Kidney tubule cell (primary cell): ENCODE measurements at places on chromosomes 2 and 18.

- DNase-seq: peak; percentile 31
Observed at GRCh38 chr2:197157879-197158537, 152.6 kb downstream of the ANKRD44 start.

- peak; percentile 10 for DNase-seq
Observed at GRCh38 chr2:19312949-19313348, 45.5 kb downstream of the OSR1 start.

GRCh38 chr2:69977186-69977585 is 15.8 kb upstream of the ASPRV1 start:
- DNase-seq: no peak

DNA sequence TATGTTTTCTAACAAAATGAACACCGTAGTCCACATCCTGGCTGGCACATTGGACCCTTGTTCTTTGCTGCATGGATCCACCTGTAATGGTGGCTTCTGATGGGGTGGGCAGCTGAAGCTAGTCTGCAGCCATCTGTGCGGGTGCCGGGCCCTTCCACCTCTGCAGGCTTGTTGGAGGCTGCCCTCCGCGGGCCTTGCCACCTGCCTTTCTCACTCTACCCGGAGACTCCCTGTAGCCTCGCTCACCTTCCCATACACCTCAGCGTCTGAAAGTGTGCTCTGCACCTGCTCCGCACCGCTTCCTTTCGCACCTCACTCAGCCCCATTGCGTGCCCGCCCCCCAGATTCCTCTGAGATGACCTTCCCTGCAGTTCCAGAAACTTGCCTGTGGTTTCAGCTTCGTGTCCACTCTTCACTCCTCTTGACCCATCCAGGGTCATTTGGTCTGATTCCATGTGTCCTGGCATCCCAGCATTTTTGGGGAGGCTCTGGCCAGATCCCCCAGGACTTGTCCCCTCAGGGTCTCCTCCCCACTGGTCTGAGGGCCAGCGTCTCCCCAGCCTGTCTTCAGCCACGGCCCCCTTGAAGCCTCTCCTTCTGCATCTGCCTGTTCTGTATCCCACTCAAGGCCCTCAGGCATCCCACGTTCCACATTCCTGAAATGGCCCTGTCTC is 18.2 kb downstream of the ATG4B start:
- no peak for DNase-seq

DNA sequence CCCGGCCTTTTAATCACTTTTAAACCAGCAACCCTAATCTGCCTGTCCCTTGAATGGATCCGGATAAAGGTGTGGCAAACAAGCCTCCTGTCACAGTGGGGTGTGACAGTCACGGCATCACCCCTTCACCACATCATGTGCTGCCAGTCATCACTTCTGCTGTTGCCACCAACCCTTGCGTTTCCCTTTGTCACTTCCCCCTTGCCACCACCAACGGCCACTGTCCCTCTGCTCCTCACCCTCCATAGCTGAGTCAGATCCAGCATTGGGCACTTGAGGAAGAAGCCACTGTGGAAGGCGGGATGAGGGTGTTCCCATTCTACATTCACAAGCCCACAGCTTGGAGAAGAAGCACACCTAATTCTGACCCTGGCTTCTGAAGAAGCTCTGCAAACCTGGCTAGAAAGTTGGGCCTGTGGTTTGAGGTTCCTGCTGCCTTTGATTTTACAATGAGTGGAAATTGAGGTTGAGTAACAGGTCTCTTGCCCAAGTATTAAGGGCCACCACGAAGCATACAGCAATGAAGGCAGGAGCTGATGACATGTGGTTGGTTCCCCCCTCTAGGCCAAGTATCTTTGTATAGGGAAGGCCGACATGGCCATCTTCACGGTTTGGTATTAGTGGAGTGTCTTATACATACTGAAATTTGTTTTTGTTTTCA is 22.9 kb upstream of the DARS1 start:
- DNase-seq: no peak

DNA sequence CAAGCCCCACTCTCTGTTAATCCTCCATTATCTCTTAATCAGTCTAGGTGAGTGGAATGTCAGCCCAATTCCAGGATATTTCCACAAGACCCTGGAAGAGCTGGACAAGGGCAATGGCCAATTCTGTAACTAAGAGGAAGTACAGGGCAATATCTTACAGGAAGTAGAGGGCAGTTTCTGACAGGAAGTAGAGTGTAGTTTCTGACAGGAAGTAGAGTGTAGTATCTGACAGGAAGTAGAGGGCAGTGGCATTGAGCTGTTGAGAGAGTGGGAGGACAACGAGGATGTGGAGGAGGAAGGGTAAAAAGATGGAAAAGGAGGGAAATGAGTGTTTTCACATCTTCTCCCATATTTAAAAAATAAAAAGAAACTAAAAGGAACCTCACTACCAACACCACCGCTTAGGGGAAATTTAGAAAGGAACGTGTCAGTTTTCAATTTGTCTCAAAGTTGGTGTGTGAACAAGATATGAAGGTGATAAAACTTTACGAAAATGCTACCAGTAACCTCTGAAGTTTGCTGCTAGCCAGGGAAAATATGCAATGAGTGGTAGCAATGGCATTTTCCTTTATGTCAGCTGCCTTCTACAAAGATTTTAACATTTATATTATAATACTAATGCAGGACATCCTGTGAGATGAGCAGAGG is 430.9 kb upstream of the HNRNPA3 start:
- DNase-seq: peak; percentile 8

DNA sequence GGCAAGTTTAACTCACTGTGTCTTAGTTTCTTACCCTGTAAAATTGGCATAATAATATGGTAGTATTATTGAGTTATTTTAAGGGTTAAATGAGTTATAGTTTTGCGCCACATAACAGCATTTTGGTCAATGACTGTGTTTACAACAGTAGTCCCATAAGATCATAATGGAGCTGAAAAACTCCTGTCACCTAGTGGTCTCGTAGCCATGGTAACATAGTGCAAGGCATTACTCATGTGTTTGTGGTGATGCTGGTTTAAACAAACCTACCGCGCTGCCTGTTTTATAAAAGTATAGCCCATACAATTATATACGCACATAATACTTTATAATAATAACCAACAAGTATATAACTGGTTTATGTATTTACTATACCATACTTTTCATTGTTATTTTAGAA is 15.8 kb downstream of the UNC80 start:
- no peak for DNase-seq

DNA sequence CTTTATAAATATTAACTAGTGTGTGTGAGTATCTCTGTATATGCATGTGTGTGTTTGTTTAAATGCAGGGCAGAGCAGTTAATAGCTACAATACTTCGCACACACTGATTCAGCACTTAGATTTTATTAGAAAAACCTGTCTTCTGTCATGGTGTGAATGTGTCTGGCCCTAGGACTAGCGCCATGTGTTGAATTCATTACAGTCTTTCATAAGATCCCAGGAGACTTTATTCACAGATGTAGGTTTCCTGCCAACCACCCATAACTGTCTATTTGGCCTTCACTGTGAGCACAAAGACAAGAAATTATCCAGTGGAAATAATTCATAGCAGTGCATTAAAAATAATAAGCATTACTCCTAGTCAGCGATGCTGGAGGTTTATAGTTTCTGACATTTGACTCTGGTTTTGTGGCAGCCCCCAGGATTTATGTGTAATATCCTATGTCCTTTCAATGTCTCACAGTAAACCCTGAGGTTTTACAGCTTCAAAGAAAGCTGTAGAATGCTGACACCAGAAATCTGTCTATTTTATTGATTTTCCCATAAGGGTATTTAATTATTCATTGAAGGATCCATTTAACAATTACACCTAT is 93.9 kb downstream of the ZNF804A start:
- no peak for DNase-seq

DNA sequence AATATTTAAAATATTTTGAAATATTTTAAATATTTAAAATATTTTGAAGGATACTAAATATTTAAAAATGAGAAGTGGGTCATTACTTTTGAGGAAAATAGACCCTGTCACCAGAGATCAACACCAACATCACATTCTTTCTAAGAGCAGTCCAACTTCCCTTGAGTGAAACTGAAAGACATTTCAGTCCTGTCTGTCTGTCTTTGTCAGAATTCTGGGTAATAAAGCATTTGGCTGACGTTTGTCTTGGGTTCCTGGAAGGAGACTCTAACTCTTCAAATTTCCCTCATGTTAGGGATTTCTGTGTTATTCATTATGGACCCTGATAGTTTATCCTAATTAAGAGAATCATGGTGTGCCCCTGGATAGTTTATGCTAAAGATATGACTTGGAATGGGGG is 32.8 kb downstream of the TTC21B start:
- no peak for DNase-seq
